ENCODE measurements at places on chromosomes 1 and 21.

GRCh38 chr1:58816072-58816746 lies 32.4 kb upstream of the JUN start:
- peak; percentile 93 for DNase-seq

- DNase-seq, result no peak
Observed at GRCh38 chr21:46666941-46667740, 31.7 kb downstream of the PRMT2 start.

- no peak for DNase-seq
Observed at GRCh38 chr1:212649020-212649419, 40.5 kb downstream of the ATF3 start.

GRCh38 chr1:172585861-172586260 lies 52.9 kb downstream of the SUCO start:
- no peak for DNase-seq

DNA sequence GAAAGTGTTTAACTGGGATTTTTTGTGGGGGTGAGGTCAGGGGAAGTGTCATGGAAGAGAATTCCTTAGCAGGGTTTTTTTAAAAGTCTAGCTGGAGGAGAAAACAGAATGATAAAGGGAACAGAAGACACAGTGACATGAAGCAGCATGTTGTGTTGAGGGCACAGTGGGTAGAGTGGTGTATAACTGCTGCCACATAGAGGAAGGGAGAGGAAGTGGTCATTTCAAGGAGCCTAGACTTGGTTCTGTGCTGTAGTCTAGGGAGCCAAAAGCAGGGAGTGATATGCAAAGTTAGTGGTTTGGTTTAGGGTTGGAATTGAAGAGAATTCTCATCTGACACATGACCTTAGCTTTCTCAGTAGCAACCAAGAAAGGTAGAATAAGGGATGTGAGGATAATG lies 10.2 kb downstream of the EEIG2 start:
- no peak for DNase-seq

DNA sequence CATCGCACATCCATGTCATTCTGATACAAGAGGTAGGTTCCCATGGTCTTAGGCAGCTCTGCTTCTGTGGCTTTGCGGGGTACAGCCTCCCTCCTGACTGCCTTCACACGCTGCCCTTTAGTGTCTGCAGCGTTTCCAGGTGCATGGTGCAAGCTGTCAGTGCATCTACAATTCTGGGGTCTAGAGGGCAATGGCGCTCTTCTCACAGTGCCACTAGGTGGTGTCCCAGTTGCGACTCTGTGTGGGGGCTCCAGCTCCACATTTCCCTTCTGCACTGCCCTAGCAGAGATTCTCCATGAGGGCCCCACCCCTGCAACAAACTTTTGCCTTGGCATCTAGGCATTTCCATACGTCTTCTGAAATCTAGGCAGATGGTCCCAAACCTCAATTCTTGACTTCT lies 138.2 kb upstream of the BRINP3 start:
- DNase-seq, result no peak

DNA sequence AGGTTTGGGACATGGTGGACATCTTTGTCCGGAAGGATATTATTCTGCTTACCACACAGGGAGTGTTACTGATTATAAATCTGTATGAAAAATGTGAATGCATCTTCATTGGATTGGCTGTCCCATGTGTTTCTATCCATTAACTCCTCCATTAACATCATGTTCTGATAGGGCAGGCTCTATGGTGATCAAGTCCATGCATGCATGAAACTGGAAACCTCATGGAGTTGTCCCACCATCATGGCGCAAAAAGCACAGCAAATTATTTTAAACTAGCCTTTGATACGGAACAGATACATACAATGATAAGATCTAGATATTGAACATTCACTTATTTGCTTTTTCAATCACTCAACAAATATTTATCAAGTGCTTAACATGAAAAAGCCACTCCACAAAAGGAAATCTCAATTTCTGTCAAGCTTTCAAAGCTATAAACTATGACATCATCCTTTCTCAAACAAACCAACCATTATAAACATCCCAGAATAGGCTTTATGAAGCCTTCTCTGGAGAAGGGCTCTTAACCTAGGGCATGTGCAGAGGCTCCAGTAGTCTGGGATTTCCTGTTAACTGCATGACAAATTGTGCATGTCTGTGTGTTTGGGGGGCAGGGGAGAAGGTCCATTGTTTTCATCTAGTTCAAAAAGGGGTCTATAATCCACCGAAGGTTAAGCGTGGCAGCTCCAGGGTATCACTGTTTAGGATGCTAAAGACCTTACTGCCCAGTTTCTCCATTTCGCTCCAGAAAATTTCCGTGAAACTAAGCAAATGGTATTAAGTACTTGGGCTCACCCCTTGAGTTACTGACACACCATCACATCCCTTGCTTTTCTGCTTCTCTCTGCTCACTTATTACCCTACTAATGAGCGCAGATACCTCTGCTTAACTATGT lies 46.1 kb downstream of the ADAMTS1 start:
- no peak for DNase-seq

GRCh38 chr21:34299168-34299539 lies 64.7 kb upstream of the KCNE2 start:
- no peak for DNase-seq

DNA sequence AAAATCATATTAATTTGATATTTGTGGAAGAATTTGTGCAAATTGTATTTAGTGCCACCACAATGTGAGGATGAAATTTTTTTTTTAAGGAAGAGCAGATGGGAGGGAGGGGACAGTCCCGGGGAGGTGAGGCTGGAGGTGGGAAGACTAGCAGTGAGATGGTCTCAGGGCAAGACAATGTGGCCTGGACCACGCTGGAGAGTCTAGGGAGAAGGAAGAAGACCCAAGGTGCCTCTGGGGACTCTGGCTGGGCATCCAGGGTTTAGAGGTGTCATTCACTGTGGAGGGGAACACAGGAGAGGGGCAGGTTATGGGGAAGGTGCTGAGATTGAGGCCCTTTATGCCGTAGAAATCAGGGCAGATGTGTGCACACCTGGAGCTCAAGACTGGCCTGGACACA lies 10.3 kb upstream of the THEMIS2 start:
- DNase-seq, result no peak

GRCh38 chr1:17922833-17923232 lies 167.7 kb downstream of the ACTL8 start:
- DNase-seq, result peak; percentile 24

GRCh38 chr1:152481869-152482664 lies 28.5 kb upstream of the LCE5A start:
- DNase-seq, result no peak

- peak; percentile 97 for DNase-seq
Observed at GRCh38 chr1:109620841-109621286, 1.2 kb downstream of the AMPD2 start.

- no peak for DNase-seq
Observed at GRCh38 chr1:12480748-12481362, 137.2 kb downstream of the DHRS3 start.

- no peak for DNase-seq
Observed at GRCh38 chr1:161718559-161719324, 2.6 kb upstream of the FCRLB start.

GRCh38 chr1:160640359-160641123 lies 6.3 kb downstream of the SLAMF1 start:
- DNase-seq, result no peak

- DNase-seq, result no peak
Observed at GRCh38 chr1:91412371-91412770, 7.7 kb upstream of the HFM1 start.

- no peak for DNase-seq
Observed at GRCh38 chr1:117205368-117205767, 5.4 kb downstream of the VTCN1 start.

DNA sequence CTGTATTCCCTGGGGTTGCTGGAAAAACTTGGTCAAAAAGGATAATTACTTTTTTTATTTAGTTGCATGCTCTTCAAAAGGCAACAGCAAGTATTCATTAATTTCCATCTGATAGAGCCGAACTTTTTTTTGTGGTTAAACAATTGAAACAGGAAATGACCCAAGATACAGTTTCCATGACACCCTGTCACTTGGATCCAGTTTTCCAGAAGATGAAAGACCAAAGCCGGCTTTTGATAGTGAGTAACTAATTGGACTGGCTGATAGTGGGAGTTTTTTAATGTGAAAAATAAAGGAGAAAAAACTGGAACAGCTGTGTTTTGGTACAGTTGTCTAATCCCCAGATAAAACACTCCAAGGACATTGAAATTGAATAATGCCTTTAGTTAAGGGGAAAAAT lies 33.0 kb downstream of the CACHD1 start:
- DNase-seq, result no peak

DNA sequence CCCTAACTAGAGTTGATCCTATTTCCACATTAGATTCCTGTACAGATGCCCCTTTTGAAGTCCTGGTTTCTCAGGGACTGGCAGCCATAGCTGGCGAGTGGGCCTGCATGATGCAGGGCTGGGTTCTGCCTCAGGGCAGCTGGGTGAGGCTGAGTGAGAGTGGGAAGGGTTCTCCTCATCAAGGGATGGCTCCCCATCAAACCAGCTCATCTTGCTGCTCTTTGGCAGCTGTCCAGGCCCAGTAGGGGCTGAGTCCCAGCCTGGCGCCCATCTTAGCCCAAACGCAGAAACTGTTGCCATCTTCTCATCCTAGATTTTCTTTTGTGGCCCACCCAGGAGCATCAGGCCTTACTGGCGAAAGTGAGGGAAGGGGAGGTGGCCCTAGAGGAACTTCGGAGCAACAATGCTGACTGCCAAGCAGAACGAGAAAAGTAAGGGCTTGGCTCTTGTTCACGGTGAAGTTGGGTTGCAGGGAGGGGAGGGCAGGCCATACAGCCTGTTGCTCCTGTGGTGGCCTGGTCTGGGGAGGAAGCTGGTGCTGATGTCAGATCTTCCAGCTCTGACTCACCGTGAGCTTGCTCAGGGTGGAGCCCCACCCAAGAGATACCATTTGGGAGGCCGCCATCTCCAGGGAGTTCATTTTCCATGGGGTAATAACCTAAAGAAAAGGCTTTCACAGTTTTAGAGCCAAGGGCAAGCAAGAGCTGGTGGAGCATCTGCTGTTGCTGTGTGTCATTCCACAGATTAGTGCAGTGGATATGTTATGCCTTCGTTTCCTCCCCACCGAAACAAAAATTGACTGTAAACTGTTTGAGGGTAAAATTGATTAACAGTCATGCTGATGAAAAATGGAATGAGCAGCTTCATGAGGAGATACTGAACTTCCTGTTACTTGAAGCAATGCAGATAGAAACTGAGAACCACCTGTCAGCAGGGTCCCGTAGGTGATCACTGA lies 34.7 kb downstream of the TUFT1 start:
- DNase-seq, result no peak

- DNase-seq, result peak; percentile 58
Observed at GRCh38 chr1:228964178-228965089, 229.2 kb downstream of the RHOU start.

DNA sequence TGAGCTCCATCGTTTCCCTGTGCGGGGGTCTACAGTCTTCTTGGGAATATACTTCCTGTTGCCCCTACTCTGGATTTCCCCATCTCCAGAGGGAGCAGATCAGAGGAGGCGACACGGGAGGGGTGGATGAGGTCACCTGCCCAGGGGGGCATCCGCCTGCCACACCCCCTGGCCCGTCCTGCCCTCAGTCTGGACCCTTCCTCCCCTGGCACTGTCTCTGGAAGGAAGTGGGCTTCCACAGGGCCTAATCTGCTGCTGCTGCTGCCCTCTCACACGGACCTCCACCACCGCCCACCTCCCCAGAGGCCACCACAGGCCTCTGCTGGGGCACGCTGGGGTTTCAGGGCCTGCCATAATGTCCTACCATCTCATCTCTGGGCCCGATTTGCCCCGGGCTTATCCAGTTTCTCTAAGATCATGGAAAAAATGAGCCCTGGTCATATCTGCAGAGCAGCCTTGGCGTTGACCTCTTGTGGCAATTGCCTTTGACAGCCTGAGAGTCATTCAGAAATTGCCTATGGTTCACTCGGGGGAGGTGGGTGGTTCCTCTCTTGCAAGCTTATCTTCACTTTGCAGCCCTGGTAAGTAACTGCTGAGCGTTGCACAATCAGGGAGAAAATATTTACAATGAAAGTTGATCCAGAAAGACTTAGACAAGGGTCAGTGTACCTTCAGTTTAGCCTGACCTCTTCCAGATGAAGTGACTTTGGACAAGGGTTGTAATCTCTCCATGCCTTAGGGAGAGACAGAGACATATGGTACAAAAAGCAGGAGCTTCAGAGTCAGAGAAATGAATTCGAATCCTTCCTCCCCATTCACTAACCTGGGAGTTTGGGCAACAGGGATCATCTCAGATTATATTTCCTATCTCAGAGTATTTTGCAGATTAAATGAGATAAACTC lies 252.4 kb downstream of the TOMM20 start:
- no peak for DNase-seq

DNA sequence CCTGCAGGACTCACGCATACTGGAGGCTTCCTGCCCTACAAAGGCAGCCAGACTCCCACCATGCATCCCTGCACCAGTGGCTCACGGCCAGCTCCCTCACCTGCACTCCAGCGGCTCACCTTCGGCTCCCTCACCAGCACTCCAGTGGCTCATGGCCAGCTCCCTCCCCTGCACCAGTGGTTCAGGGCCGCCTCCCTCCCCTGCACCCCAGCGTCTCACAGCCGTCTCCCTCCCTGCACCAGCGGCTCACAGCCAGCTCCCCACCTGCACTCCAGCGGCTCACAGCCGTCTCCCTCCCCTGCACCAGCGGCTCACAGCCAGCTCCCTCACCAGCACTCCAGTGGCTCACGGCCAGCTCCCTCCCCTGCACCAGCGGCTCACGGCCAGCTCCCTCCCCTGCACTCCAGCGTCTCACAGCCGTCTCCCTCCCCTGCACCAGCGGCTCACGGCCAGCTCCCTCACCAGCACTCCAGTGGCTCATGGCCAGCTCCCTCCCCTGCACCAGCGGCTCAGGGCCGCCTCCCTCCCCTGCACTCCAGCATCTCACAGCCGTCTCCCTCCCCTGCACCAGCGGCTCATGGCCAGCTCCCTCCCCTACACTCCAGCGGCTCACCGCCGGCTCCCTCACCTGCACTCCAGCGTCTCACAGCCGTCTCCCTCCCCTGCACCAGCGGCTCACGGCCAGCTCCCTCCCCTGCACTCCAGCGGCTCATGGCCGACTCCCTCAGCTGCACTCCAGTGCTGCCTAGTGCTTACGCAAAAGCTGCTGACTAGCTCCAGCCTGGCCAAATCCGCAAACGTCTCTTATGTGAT lies 324.5 kb downstream of the NPHP4 start:
- DNase-seq, result peak; percentile 32

DNA sequence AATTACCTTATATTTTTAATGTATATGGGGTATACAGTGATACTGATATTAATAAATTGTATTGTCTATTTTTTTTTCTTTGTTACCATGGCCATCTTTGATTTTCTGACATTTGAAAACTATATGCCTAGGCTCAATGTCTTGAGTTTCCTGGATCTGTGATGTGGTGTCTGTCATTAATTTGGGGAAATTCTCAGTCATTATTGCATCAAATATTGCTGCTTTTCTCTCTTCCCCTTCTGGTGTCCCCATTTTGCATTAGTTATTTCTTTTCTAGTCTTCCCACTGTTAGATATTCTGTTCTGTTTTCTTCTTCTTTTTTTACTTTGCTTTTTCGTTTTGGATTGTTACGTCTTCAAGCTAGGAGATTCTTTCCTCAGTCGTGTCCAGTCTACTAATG lies 33.8 kb downstream of the ZBTB40 start:
- DNase-seq, result no peak

DNA sequence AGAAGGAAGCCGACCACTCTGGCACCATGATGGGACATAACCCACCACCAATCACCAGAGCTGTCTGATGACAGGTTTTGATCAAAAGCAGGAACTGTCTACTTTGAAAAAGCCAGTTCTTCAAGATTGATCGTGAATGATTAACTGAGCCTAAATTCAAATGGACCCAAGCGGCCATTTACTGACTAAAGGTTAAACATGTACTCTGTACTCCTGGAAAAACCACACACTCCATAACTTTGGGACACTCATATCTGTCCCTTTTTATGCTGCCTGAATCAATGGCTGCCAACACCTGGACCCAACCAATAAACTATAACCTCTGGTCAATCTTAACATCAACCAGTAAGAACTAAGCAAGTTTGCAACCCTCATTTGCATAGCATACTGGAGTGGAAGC lies 206.6 kb downstream of the URB2 start:
- DNase-seq, result no peak
